ENCODE measurements at places on chromosomes 7 and 10.

GRCh38 chr7:15692501-15693020, 6.1 kb upstream of the MEOX2 start:
- no peak for DNase-seq

DNA sequence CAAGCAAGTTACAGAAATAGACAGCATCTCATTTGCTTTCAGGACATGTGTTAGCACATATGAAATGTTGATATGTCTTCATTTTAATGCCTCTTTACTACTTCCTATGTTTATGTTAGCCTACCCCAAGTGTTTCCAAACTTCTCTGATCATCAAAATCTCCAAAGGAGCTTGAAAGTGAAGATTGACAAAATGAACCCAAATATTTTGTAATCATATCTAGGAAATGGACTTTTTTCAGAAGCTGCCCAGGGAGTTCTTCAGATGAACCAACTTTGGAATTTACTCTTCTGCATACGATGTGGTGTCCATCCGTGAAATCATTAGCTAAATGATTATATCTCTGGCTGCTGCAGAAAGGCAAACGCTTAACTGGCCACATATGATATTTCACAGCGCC, 101.2 kb upstream of the AOAH start:
- DNase-seq = no peak

DNA sequence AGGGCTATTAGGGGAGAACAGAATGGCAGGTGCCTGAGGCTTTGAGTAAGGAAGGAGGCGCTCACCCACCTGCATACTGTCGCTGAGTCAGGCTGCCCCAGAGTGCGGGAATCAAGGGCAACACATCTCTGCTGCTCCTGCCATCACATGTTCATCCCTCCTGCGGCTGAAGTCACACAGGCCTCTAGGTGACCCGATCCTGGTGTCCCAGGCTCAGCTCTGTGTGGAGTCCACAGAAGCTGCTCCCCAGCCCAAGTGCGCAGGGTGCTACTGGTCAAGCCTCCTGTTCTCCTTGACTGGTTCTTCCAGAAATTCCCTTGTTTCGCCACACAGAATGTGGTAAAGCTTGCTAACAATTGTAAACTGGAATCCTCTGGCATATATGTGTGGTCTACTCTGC, 96.9 kb upstream of the IL6 start:
- no peak for DNase-seq

DNA sequence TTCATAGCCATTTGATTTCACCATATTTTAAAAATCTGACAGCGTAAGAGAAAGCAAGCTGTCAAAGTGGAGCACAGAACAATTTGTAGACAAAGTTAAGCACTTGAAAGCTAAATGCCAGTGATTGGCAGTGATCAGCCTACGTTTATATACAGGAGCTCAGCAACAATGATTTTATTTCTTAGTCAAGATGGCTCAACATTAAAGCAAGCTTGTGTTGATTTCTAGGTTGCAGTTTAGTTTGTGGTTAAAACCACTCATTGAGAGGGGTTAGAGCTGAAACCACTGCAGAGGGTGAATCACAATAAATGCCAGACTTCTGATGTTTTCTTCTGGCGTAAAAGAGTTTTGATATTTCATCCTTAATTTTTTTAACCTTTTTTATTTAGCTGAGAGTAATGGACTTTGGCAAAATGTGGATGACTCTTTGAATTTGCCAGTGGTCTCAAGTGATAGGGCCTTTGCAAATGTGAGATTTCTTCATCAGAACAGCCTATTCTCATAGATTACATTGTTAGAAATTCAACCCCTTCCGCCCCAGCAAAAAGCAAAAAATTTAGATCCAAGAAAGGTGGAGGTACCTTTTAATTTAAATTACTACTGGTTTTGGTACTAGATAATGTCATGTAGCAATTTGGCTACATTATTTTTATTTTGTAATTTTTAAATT, 73.8 kb downstream of the SHOC2 start:
- no peak for DNase-seq

- DNase-seq = no peak
These were observed 12.3 kb upstream of the TRDMT1 start for GRCh38 chr10:17213646-17214349.

DNA sequence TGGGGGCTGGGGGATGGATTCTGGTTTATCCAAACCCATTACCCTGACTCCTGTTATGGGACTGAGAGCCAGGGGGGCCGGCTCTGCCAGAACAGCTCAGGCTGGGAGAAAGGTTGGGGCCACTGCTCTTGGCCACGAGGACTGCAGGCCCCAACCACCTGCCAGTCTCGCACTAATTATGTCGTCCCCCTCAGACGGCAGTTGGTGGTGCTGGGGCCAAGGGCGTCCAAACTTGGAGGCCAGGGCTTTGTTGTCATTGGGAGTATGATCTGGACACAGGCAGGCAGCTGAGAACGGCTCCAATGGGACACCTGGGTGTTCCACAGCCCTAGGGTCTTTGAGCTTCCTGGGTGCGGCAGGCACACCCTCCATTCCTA, 34.7 kb downstream of the DRGX start:
- no peak for DNase-seq

DNA sequence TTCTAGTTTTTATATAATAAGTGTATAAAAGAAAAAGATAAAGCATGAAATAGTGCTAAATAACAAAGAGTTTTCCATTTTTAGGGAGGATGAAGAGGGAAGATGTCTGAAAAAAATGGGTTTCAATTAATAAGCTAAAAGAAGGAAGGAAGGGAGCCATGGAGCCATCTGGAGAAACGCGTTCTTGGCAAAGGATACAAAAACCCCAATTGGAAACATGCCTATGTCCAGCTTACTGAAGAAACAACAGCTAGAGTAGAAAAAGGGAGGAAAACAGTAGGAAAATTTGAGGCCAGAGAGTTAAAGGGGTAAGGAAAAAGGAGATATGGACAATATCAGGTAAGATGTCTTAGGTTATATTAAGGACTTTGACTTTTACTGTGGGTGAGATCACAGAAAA, 416.2 kb upstream of the GHITM start:
- DNase-seq = no peak

- DNase-seq = no peak
These were observed 22.3 kb upstream of the GDI2 start for GRCh38 chr10:5835446-5836095.

DNA sequence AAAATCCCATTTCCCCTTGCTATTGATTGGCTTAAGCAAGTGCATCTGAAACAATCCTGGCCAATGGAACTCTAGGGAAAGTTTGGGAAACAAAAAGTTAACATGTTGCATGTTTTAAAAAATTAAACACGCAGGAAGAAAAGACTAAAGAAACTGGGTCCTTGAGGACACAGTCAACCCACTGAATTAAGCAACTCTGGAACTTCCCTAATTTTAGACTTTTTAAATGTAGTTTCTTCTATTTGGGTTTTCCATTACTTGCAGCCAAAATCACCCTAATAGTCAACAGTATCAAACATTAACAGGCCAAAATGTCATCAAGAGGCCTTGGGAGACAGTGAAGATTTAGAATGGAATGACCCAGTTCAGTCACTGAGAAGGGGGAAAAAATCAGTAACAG, 40.6 kb downstream of the OSBPL3 start:
- DNase-seq = no peak

GRCh38 chr10:121510201-121510771, 88.0 kb downstream of the FGFR2 start:
- no peak for DNase-seq

GRCh38 chr10:127737563-127738511, 852 bp downstream of the FOXI2 start:
- no peak for DNase-seq

GRCh38 chr10:122974023-122974422, 6.2 kb upstream of the PSTK start:
- DNase-seq = no peak

GRCh38 chr7:12572941-12573575, 2.5 kb downstream of the SCIN start:
- DNase-seq = no peak

DNA sequence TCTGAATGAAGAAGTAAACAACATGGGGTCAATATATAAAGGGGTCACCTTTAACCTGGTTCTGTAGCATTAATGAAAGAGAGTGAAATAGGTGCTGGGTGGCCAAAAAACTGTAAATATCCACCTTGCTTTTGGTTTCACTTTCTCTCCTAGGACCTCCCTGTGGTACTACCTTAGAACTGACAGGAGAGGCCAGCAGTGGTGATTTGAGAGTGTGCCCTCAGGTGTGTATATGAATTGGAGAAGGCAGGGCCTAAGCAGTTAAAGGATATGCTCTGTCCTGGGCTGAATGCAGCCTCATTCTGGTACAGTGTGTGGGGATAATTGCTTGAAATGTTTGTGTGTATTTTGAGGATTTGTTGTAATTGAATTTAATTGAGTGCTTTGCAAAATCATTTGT, 62.0 kb downstream of the BBS9 start:
- no peak for DNase-seq

GRCh38 chr10:131739206-131739605, 161.6 kb upstream of the PPP2R2D start:
- no peak for DNase-seq

GRCh38 chr7:7177044-7177517, 5.3 kb upstream of the C1GALT1 start:
- DNase-seq = no peak

GRCh38 chr7:85593355-85593754, 406.5 kb upstream of the SEMA3D start:
- no peak for DNase-seq

DNA sequence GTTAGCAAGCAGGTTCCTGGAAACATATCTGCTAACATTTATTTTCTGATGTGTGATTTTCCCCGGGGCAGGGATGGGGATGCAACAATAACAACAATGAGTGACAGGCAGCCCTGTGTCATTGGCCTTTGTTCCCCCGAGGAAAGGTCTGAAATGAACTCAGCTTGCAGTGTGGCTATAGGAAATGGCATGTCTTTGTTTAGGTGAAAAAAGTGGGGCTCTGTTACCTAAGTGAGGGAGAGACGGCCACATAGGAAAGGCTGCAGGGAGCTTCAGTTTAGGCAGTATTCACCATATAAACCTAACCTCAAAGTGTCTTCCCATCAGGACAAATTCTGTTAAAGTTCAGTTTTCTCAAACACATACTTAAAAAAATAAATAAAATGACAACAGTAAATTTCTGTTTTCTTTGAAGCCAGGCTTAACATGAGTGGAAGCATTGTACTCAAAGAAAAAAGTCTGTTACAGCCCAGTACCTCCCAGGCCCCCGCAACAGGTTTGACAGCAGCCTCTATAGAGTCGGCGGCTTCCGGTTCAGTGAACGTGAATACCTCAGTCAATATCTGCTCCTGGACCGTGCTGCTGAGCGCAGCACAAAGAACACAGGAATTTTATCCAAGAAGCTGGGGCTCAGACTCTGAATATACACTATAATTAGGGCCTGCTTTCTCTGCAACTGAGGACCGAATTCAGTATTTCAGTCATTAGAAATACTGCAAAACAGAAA, 168.3 kb downstream of the GLI3 start:
- no peak for DNase-seq

GRCh38 chr7:127891854-127892438, 139.3 kb downstream of the LRRC4 start:
- DNase-seq = no peak

DNA sequence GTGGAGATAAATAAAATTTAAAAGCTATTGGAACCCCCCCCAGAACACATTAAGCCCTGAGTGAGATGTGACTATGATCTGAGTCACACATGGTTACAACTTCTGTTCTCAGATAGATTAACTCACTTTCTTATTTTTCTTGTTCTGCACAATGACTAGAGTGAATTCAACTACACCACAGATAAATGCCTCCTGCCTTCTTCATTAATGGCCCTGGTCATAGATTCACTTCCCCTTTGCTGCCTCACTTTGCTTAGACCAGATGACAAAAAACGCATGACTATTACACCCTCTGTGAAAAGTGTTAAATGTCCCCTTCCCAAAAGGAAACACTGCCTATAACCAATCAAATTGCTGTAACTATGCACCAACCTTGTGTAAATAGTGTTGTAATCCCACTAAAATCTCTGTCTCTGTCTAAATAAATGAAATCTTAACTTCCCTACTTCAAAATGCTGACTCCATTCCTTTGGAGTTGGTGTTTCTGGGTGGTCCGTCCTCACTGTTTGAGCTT, 49.4 kb downstream of the AKR1D1 start:
- DNase-seq = no peak

GRCh38 chr7:39421661-39422060, 144.5 kb upstream of the YAE1 start:
- DNase-seq = no peak

DNA sequence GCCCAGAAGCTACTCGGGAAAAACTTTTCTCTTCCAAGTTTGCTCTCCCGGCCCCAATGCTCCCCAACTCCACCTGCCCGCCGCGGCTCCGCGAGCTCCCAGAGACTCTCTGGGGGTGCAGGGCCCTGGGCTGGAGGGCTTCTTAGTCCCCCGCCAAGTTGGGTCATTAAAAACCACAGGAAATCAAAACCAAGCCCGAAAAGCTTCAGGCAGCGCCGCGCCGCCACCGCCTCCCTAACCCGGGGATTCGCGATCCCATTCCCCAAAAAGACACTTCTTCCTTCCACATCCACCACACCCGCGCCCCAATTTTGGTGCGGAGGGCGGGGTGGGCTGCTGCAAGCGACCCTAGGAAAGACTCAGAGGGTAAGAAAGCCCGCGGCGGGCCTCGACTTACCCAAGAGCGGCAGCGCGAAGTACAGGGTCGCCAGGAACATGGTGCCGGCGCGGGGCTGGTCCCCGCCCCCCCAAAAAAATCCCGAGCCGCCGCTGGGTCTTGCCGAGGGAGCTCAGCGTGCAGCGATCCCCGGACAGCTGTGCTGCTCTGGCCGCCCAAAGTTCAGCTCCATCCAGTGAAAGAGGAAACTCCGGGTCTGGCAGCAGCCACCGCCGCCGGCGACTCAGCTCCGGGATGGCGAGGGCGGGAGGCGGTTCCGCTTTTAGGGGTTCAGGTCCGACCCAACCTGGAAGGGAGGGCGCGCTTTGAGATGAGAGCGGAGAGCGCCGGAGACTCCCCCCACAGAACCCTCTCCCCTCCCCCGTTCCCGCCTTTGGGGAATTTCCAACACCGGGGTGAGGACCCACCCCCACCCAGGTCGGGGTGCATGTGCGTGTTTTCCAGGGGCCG, 1.2 kb downstream of the GFRA1 start:
- no peak for DNase-seq

DNA sequence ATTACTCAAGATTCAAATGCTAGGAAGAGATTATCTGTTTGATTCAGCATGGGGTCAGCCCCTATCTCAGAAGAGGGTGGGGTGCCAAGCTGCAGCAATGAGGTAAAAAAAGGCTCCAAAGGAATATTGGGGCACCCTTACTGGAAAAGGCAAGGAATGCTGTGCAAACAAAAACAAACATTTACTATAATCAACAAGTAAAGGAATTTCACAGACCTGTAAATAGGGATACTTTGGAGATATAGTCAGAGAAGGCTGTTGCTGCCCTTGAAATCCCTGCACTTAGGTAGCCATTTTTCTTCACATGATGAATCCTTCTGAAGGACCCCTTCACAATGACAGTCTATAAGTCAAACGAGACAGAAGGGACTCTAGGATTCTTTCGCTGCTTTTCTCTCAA, 10.6 kb upstream of the ADD3 start:
- no peak for DNase-seq

GRCh38 chr7:106199813-106200364, 84.9 kb downstream of the NAMPT start:
- no peak for DNase-seq

- no peak for DNase-seq
These were observed 377.6 kb downstream of the PHTF2 start for GRCh38 chr7:78176171-78176570.

GRCh38 chr7:155865830-155866525, 53.7 kb upstream of the SHH start:
- DNase-seq = no peak
